Jurkat, Clone E6-1 (cell line): ENCODE measurements at places on chromosomes 13 and 19.

GRCh38 chr19:21434967-21435544, 38.1 kb downstream of the ZNF493 start:
- no peak for DNase-seq

DNA sequence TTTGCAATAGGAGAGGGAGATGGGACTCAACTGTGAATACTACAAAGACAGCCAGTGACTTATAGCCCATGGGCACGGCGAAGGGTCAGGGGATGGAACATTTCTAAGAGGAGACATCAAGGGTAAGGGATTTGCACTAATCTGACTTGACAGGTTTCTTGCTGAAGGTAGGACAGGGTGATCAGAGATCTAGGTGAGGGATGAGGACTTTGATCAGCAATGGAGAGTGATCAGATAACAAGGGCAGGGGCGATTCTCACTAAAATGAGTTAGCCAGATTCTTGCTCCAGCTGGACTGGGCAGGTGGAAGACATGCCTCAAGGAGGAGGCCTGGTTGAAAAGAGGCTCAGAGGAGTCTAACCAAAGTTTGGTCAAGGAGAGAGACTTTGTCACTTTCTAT, 209.2 kb downstream of the SLC7A1 start:
- no peak for DNase-seq

- DNase-seq: no peak
Measured at GRCh38 chr19:12687496-12688196, at the start of gene GNG14. TSS of gene GNG14 (plus strand) at chr19:12687998. CDS start at chr19:12688049, 51 bp downstream.

DNA sequence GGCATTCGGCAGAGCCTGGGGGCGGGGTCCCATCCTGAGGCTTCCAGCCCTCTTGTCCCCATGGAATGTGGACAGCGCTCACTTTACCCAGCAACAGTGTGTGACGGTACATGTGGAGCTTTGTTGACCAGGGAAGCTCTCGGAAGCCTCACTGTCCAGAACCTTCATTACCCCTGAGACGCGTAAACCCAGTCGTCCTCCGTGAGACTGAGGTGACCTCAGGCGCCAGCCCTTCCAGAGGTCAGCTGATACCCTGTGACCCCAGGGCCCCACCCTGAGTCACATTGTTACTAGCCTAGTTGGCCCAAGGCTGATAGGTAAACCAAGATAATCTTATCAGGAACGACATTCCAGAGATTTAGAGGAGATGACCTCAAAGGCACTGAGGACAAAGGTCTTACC, 10.2 kb upstream of the TMEM160 start:
- no peak for DNase-seq

DNA sequence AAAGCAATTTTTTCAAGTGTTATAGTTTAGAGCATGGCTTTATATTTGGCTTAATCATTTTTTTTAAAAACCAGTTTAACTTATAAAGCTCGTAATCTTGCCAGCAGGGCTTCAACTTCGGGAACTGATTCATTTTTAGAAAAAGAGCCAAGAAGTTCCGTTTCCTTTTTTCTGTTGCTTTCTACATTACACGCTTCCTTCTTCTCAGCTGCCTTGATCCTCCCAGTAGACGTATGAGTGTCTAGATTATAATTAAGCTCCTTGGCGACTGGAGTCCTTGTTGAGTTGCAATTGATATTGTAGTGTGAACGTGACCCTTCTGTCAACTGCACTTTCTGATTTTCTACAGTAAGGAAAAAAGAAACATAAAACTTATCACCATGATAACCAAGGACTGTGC, 497.2 kb downstream of the DIAPH3 start:
- DNase-seq: no peak

- DNase-seq: no peak
Measured at GRCh38 chr19:2529473-2529918, 53.6 kb downstream of the GADD45B start.

DNA sequence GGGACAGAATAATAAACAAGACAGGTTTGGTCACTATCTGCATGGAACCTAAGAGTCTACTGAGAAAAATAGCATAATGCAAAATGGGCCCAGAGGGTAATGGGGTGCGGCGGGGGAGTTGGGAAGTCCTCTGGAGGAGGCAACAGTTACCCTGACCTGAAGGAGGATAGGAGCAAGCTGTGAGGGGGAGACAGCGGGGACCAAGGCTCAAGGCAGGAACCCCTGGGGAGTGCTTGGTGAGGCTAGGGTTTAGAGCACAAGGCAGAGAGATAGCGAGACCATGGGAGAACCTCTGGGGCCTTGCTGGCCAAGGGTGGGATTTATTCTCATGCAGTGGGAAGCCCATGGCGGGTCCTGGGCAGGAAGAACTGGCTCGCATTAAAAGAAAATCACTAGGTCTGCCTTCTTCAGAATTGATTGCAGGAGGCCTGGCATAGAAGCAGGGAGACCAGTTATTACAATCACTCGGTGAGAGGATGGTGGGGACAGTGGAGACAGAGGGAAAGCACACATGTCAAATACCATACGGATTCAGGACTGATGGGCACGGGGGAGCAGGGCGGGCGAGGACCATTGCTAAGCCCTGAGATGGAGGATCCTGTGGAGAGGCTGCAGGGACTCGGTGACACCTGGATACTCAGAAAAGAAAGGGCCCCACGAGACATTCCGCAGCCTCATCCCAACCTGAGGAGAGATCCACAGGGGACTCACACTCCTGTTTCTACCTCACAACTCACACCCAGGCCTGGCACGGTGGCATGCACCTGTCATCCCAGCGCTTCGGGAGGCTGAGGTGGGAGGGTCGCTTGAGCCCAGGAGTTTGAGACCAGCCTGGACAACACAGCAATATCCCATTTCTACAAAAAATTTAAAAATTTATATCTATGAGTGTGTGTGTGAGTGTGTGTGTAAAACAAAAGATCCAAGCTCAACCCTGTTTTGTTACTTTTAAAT, 110.4 kb downstream of the URI1 start:
- DNase-seq: no peak

DNA sequence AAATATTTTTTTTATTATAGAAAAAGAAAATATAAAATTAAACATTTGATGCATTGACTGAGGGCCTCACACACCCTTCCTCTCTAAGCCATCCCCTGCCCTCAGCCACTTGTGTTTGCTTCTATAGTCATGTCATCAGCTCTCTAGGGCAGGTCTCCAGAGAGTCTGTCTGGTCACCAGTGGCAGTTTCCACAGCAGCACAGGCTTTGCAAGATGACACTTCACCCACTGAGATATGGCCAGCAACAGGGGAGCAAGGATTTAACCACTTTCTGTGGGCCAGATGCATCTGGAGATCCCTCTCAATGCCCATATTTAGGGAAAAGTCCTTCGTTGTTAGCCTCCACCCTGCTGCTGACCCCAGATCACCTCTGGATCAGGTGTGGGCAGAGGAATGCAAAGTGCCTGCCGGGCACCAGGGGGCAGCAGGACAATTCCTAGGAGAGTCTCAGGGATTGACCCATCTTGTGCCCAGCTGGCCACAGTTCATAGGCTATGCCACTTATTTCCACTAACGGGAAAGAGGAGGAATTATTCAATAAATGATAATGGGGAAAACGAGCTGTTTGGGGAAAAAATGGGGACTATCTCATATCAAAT, 4.8 kb downstream of the ABCC4 start:
- DNase-seq: no peak

DNA sequence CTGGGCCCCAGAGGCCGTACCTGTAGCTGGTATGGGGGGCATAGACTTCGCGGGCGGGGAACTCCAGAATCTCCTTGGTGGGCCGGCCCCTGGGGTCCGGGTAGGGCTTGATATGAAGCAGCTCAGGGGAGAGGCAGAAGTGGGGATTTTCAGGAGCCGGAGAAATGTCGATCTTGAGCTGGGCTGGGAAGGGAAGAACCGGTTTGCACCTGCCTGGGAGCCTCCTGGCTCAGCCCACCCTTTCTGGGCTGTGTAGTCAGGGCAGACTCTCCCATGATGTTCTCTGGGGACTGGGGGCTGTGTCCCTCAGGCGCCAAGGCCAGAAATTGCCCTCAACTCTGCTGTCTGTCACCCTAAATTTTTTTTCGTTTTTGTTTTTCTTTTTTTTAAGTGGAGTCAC, 2.6 kb downstream of the ANGPTL8 start:
- DNase-seq: no peak

GRCh38 chr13:110583178-110583865, 21.8 kb upstream of the RAB20 start:
- DNase-seq: no peak

DNA sequence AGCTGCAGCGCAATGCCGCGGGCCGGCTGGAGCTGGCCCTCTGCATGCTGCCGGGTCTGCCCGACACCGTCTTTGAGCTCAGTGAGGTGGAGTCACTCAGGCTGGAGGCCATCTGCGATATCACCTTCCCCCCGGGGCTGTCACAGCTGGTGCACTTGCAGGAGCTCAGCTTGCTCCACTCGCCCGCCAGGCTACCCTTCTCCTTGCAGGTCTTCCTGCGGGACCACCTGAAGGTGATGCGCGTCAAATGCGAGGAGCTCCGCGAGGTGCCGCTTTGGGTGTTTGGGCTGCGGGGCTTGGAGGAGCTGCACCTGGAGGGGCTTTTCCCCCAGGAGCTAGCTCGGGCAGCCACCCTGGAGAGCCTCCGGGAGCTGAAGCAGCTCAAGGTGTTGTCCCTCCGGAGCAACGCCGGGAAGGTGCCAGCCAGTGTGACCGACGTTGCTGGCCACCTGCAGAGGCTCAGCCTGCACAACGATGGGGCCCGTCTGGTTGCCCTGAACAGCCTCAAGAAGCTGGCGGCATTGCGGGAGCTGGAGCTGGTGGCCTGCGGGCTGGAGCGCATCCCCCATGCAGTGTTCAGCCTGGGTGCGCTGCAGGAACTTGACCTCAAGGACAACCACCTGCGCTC, 3.8 kb upstream of the MAP2K7 start:
- no peak for DNase-seq

DNA sequence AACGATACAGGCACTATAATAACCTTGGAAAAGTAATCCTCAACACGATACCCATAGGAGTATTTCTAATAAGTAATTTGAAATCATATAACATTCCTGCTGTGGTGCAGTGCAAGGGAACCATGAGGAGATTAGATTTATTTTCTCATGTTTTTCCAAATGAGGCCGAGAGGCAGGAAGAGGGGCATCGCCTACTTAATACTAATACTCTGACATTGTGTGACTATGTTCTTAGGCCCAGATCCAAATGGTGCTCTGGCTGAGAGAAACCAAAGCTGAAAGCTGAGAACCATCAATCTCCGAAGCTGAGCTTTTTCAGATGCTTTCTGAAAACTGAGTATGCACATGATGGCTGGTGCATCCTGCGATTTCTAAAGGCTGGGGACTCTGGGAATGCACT, 248.0 kb upstream of the MAB21L1 start:
- no peak for DNase-seq

DNA sequence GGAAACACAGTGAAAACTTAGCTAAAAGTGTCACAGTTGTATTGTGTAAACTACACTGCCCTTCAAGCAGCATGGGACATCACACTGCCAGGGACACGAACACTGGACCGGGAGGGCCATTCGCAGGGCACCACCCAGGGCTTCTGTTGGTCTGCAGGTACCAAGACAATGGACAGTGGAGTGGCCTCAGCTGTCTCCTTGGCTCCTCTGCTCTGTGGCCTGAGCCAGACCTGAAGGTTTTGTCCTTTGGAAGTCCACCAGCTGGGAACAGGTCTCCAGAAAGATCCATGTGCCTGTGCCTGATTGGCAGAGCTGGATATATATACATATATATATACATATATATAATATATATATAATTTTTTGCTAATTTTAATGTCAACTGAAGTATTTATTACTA, 149.8 kb downstream of the ZNF536 start:
- no peak for DNase-seq

DNA sequence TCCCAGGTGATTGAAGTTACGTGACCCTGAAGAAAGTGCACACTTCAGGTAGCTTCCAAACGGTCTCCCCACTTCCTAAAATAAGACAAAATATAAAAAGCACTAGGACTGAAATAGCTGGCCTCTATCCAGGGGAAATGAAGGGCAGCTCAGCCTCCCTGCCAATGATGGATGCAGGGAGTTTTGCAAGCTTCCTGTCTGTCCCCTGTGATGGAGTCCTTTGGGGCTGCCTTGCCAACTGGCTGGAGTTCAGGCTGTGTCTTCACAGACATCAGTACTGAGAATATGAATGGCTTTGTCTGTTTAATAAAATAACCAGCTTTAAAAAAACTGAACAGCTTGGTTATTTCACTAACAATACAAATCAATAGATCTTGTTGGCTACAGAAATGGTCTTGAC, 101.4 kb upstream of the GPR12 start:
- no peak for DNase-seq

GRCh38 chr13:39452417-39452816, 150.6 kb downstream of the LHFPL6 start:
- no peak for DNase-seq

DNA sequence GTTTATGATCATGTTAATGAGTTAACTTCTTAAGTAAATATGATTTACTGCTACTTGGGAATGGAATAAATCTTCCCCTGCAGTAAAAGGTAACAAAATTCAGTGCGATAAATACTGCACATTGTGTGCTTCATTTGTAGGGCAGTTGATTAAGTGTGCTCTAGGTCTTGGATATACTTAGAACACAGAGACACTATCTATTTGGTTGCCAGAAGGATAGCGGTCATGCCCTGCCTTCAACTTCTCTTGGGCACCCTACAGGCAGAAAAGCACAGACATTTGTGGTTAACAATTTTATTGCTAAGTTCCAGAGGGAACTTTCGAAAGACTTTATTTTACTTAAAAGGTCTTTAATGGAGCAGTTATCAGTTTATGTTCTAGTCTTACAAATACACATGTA, 605.8 kb downstream of the PCDH9 start:
- no peak for DNase-seq

DNA sequence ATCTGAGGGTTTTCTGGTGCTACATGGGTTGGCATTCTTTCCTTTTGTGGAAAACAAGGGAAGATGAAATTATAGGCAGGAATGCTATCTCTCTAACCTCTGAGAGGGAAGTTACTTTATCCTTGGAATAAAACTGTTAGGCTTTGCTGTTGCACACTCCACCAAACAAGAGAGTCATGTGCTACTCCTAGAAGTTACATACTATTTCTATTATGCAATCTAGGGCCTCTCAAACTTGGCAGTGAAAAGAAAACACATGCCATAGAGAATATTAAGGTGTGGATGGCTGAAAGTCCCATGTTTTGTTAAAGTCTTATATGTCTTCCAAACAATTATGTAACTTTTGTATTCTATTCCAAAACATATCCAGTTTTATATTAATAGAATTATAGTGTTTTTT, 367.9 kb downstream of the SLC7A1 start:
- DNase-seq: no peak

GRCh38 chr19:58548859-58549663, 5.2 kb downstream of the TRIM28 start:
- DNase-seq: no peak

DNA sequence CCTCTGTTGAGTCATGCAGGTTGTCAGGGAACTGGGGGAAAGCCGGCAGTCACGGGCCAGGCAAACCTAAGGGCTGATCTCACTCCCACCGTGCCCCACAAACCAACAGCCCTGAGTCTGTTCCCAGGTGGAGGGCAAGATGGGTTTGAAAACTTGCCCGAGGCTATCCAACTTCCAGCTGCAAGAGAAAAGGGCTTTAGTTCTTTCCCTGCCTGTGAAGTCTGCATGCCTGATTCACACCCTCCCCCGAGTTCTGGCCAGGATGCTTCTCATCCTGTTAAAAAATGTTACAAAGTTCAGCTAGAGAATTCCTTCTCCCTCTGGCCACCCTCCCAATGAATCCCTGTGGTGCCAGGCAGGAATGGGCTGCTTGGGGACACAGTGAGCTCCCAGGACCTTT, 33.1 kb downstream of the MYO16 start:
- no peak for DNase-seq

GRCh38 chr19:53196777-53197396, 3.7 kb upstream of the ZNF665 start:
- no peak for DNase-seq

- no peak for DNase-seq
Measured at GRCh38 chr19:51600940-51601580, 29.1 kb downstream of the SIGLEC5 start.

GRCh38 chr13:98508280-98508679, 68.6 kb downstream of the STK24 start:
- no peak for DNase-seq
